ENCODE measurements at places on chromosomes 12 and 14.
A peak's percentile ranks its signal among the peaks of the same experiment; 100 is the strongest.

DNA sequence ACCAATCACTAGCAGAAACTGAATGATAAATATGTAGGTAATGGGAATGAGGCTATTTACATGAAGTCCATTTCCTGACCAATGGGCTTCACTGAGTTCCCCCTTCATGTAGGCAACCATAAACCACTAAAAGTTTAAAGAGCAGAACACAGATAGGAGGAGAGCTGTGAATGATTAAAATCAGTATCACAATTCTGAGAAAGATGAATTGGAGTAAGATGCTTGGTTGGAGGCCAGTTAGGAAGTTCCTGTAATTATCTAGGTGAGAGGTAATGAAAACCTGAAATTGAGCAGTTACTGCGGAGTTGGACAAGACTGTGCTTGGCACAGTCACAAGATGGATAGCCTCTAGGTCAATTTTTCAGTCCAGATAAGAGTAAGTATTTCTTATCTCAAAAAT lies 56.6 kb downstream of the GALNT4 start:
- DNase-seq: no peak

DNA sequence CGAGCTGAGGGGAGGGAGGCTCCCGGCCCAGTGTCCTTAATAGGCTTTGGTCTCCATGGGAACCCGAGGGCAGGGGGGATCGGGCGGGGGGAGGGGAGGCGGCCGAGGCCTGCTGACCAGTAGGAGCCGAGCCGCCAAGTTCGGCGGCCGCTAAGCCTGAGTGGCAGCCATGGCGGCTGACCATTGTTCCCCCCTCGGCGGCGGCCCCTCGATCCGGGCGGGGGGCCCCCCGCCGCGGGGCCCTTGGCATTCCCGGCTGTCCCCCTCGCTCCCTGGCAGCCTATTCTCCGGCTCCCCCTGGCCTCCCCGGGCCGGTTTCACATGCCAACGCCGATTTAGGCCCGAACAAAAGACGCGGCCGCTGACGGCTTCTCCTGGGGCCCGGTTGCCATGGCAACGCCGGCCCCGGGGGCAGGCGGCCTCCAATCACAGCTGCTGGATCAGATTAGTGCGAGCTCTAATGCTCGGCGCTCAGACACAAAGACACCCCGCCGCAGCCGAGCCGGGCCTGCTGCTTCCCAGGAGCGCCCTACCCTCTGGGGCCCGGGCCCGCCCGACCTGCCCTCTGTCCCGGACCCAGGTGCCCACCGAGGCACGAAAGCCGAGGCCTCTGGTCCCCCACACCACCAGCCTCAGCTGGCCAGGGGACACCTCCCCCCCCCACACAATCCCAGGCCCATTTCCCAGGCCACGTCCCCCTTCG lies 7.3 kb downstream of the MSI1 start:
- DNase-seq: no peak

GRCh38 chr14:33589334-33589733 lies 361.5 kb downstream of the EGLN3 start:
- no peak for DNase-seq

DNA sequence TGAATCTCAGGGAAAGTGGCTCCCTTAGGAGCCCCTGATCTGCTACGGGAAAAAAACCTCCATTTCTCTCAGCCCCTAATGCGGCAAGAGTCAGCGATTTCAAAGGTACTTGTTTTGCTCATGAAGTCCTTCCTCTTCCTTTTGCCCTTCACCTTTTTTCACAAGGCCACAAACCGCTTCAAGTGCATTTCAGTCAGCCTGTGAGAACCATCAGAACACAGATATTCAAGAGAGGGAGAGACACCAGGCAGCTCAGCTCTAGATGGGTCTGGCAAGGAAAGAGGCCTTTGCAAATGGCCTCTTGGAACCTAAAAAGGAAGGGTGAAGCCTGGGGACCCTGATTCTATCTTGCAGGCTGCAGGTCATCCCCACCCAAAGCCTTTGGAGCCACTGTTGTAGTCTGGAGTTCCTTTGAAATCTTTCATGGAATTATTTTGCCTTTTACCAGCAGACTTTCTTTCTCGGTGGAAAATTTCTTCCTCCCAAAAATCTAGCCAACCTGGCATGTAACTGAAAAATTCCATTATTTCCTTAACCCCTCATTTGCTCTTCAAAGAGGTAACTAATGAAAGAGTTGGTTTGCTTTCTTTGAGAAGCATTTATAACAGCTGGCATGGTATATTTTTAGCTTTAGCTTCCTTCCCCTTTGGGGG lies 145.0 kb downstream of the SAMD4A start:
- DNase-seq: no peak

DNA sequence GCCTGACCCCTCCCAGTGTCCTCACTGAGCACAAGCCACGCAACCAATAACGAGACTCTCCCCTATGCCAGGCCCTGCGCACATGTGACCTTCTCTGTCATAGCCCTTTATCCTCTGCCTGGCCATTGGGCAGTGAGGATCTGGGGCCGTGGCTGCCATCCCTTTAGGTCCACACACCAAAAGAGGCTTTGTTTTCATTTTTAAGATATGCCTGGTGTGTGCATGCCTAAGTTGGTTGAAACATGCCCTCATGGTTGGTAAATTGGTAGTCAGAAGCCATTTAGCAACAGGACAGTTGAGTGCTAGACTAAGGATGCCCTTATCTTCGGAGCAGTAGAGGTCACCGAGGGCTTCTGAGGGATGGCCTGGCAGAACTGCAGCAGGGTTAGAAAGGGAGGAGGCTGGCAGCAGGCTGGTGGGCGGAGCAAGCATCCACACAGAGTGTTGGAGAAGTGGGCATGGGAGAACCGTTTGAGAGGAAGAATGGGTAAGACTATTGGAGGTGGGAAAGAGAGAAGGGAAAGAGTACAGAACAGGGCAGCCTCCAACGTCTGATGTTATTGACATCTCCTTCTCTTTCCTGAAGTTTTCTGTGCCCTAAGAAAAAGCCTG lies 75.1 kb downstream of the SLC24A4 start:
- no peak for DNase-seq

- DNase-seq: no peak
Measured at GRCh38 chr12:19515179-19515578, 75.9 kb downstream of the AEBP2 start.

DNA sequence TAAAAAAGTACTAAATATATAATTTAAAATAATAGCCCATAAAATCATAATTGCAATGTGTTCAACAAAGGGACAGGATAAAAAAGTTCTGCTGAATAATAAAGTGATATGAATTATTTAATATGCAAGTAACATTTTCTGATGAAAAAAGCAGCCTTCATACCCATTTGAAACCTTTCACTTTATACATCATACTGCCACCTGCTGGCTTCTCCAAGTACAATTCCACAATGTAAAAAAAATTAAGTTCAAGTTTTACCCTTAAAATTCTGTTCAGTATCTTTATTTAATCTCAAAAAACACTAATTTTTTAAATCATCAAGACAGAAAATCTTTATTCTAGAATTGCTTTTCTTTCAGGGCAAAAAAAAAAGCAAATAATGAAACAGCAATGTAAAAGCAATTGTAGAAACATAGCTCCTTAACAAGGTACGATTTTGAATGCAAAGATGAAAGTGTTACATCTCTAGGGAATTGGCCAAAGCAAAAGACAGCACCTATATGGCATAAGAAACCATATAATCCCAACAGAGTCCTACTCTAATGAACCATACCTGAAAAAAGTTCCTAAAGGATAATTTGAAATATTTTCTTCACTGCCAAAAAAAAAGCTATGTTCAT lies 15.0 kb downstream of the MDM1 start:
- DNase-seq: peak; percentile 12

GRCh38 chr14:32134448-32135097 lies 57.5 kb downstream of the ARHGAP5 start:
- no peak for DNase-seq

DNA sequence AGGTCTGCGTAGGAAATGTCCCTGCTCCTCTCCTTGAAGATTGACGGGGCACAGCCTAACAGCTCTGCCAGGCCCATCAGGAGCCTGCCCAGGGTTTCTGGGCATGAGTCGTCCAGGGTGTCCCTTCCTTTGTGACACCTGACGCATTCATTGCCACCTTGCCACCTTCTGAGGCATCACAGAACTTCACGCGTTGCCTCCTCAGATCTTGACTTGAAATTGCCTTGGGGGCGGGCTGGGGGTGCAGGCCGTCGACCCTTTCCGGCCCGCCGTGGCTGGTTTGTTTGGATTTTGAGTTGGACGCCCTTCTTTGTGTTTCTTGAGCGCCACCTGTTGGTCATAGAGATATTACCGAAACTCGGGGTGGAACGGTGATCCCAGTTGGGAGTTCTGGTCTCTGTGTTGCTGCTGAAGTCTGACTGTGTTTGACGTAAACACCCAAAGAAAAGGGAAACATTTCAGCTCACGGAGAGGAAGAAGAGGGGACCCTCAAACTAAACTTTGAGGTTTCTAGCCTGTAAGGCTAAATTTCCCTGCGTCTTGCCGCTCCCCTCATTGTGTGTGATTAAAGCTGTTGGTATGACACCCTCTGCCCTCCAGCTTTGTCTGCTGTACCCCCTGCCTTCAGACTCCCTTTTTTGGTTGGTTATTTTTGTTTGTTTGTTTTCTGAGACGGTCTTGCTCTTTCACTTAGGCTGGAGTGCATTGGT lies 44.6 kb downstream of the MLXIP start:
- DNase-seq: peak; percentile 49

GRCh38 chr14:69298131-69299071 lies 38.4 kb downstream of the GALNT16 start:
- DNase-seq: no peak

- peak; percentile 4 for DNase-seq
Measured at GRCh38 chr14:44803239-44803905, 158.4 kb downstream of the KLHL28 start.

- no peak for DNase-seq
Measured at GRCh38 chr12:66963901-66964300, 285.0 kb upstream of the GRIP1 start.

DNA sequence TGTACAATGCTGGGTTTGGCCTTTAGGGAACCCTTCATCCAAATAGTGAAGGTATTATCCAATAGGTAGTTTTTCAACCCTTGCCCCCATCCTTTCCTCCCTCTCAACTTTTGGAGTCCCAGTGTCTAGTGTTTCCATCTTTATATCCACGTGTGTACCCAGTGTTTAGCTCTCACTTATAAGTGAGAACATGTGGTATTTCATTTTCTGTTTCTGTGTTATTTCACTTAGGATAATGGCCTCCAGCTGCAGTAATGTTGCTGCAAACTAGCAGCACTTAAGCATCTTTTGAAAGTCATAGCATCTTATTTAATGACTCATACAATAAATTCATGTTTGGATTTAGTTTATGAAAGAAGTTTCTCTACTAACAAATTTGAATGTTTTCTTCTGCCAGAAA lies 442.5 kb downstream of the NELL2 start:
- DNase-seq: no peak

Measured in GM18507 (cell line).